Stimulated activated CD4-positive, alpha-beta T cell treated with anti-CD3 and anti-CD28 coated beads, Interleukin-1b, Interleukin-23, amount 100 ng/mL, for 1 hour (primary cell): ENCODE measurements at places on chromosomes 13 and 19.

- no peak for DNase-seq
Measured at GRCh38 chr13:50072676-50073075, 57.4 kb downstream of the KCNRG start.

GRCh38 chr13:96993634-96994016 is 651 bp downstream of the OXGR1 start:
- no peak for DNase-seq

- no peak for DNase-seq
Measured at GRCh38 chr19:8231073-8231604, 22.0 kb downstream of the CERS4 start.

- DNase-seq = no peak
Measured at GRCh38 chr13:45042539-45042938, 53.2 kb downstream of the GPALPP1 start.

- no peak for DNase-seq
Measured at GRCh38 chr13:76745261-76746200, 140.7 kb downstream of the KCTD12 start.

DNA sequence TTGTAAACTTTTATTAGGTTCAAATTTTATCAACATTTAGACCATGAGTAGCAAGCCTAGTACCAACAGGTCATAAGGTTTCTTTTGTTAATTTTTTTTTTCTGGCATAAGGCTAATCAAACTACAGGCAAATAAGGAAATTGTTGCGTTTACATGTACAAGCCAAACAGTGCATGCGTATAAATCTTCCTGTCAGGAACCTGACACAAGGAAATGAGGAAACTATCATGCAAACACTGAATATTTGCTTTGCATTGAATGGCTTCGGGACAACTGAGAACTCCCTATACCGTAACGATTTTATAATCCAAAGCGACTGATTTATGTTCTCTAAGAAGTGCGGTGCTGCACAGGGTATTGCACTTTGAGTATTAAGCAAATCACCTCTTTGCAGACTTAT is 133.0 kb upstream of the TRPC4 start:
- DNase-seq = no peak

DNA sequence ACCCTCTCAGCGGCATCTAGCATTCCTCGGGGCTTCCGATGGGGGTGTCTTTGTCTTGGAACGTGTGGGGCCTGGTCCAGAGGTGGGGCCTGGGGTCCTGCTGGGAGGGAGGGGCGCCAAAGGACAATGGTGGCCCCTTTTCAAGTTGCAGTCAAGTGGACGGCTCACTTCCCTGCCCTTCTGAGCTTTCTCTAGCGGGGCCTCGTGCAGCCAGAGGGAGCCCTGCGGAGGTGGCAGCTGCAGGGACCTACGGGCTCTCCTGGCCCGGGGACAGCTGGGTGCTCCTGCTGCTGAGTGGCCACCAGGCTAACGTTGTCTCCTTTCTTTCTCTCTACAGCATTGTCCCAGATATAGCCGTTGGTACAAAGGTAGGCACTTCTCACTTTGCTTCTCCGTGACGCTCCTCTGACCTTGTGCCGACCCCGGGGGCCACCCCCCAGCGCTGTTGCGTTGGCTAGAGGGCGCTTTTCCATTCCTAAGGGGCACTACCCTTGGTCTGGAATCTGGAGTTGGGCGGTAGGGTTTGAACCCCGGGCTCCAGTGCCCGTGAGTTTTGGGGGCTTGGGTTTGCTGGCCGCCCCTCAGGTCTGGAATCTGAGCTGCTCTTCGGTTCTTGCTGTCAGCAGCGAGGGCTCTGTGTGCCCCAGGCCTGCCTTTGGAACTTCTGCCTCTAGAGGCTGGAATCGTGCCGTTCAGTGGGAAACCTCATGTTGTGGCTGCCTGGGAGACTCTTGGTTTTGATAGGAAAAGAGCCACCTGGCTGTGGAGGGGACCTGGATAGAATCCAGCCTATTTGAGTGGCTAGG is 2.0 kb downstream of the PTBP1 start:
- DNase-seq = no peak

- no peak for DNase-seq
Measured at GRCh38 chr13:28707629-28708427, 10.9 kb downstream of the SLC46A3 start.

- DNase-seq = no peak
Measured at GRCh38 chr13:98585946-98586345, 9.0 kb upstream of the STK24 start.
